ENCODE measurements at places on chromosomes 3 and 15.
A peak's percentile ranks its signal among the peaks of the same experiment; 100 is the strongest.

DNA sequence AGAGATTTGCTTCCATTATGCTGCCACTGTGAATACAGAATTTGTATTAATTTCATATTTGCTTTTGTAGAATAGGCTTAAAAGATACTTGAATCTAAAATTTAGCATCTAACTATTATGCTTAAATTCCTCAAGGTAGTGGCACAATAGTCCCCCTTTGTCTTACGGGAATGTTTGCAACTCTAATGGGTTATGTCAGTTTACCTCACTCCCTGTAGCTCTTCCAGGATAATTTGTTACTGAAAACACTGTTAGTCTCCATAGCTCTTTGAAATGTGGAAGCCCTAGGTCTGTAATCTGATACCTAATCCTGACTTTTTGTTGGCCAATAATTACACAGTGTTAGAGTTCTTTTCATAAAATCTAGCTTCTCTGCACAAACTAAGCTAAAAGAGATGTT, 433.4 kb downstream of the PYDC2 start:
- DNase-seq = no peak

DNA sequence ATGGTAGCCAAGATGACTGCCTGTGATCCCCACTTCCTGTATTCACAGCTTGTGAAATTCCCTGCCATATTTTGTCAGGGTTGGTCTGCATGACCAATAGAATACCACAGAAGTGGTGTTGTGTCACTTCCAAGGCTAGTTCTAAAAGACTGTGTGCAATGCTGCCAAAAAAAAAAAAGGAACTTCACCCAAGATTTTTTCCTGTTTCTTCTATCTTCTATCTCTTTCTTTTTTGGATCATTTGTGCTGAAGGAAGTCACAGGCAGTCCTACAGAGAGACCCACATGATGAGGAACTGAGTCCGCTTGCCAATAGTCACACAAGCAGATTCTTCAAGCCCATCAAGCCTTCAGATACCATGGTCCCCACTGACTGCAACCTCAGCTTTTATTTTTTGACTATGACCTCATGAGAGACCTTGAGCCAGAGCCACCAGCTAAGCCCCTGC, 18.1 kb upstream of the RAF1 start:
- no peak for DNase-seq

GRCh38 chr3:70072754-70073153, 73.2 kb downstream of the SAMMSON start:
- DNase-seq = no peak

GRCh38 chr3:177724020-177724638, 526.8 kb upstream of the TBL1XR1 start:
- peak; percentile 97 for DNase-seq

DNA sequence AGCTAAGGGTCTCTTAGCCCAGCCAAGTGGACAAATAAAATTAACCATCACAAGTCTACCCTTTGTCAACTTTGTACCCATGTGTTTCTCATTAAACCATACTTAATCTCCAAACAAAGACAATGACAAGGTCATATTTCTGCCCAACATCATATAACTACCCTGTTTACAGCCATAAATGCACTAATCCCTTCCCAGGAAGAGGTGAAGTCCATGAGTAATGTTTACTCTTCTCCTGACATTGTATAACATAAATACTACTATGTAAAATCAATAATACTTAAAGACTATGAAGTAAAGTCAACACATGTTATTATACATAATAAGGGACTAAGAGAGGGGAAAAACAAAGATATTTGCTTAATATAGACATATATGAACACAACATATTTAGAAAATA, 38.5 kb upstream of the FAN1 start:
- DNase-seq = no peak

GRCh38 chr15:33656168-33656567, 312.1 kb upstream of the CHRM5 start:
- DNase-seq = no peak

Data from NCI-H446 treated with DMSO at 0.1 percent for 48 hours (cell line).